GM23248 (cell line): ENCODE measurements at places on chromosomes 3 and 15. TPM values are rescaled to one million over a fixed set of nuclear protein-coding genes. Genes with fewer than 3 reads are reported as not detected.

TRIM42 gene
- not detected in 2 replicates for total RNA-seq

DNA sequence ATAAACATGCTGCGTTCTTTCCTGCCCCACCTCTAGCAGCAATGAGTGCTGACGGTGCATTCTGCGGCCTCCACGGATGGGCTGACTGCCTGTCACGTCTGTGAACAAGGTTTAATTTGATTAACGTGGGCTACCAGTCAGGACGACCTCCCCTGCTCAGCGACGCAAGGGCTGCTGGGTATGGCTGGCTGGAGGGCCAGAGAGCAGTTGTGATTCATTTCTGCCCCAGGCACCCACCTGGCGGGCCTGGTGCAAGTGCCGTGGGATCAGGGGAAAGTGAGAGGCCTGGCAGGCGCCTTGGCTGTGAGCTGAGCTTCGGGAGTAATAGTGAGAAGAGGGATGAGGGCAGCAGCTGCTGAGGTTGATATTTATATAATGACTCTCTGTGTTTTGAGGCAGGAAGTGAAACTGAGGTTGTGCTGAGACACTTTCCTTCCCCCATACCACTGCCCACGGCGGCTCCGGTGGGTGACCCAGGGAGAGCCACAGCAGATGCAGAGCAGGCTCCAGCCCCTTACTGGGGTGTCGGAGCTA lies 190.4 kb upstream of the BCL6 start:
- DNase-seq = no peak

GNAI2 gene
- total RNA-seq = 393 and 427 TPM in 2 replicates

DNA sequence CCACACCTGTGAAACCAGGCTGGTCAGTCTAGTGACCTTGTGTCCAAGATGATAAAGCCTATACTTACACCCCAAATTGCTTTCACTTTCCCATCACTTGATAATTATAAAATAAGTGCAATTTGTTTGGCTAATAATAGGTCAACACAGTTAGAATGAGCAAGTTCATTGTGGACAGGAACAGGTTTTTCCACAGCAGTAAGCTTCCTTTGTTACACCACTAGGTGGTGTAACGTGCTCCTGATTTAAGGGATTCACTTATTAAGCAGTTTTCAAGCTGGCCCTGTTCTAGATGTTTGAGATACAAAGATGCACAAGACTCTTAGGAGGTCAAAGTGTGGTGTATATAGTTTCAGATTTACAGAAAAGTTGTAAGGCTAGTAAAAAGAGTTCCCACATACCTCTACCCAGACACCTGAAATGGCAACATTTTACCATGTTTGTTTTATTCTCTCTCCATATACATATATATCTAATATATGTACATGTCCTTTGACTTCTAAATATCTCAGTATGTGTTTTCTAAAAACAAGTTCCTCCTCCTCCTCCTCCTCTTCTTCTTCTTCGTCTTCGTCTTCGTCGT lies 6.8 kb upstream of the MFSD1 start:
- peak; percentile 67 for DNase-seq
